ENCODE measurements at places on chromosomes 4 and X.

DNA sequence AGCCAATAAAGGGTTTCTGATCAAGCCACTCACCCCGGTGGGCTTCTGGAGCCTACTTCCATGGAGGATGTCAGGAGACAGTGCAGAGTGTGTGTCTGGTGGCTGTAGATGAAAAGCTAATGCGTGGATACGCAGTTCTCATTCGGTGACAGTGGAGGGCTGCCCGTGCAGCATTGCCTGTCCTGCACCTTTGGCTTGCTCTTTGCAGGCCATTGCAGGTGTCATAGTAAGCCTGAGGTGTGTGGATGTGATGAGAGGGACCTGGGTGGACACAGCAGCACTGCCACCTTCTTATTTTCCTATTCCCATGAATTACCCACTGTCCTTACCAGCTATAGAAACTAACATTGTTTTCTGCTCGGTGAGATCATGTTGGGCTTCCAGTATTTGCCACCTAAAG is 101.2 kb downstream of the STK32B start:
- DNase-seq, result no peak

GRCh38 chrX:97328853-97329390 is 445.2 kb downstream of the RPA4 start:
- DNase-seq, result no peak

GRCh38 chrX:56802921-56803849 is 74.1 kb downstream of the NBDY start:
- DNase-seq, result peak; percentile 66

DNA sequence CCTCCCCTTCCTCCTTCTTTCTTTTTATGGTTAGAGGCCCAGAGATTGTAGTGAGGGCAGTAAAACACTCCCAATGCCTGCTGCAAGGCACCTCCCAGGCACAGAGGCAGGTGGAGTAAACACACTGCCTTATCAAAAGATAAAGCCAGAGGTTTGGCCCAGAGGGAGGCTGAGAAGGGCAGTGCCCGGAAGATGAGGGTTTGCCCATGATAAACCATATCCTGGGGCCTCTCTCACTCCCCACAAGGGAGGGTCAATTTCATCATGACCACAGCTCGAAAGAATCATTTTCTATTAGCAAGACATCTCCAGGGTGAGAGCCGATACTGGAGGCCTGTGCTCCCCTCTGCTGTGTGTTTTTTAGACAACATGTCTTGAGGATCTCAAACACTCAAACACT is 98.5 kb upstream of the FAM9C start:
- no peak for DNase-seq

GRCh38 chr4:82797040-82797404 is 1.6 kb downstream of the SCD5 start:
- DNase-seq, result no peak

DNA sequence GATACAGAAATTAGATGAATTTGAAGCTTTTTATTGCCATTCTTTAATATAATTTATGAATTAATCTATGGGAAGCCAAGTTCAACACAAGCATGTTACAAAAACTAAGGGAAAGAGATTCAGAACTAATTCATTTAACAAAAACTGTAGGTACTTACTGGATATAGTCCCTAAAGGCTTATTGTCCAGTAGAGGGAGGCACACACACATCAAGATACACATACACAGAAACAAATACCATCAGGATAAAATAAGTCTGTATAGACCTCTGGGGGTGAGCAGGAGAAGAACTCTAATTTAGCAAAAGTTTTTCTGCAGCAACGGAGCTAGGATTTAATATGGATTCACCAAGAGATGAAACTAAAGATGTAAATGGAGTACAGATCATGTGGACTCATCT is 83.0 kb upstream of the IL13RA1 start:
- DNase-seq, result no peak

DNA sequence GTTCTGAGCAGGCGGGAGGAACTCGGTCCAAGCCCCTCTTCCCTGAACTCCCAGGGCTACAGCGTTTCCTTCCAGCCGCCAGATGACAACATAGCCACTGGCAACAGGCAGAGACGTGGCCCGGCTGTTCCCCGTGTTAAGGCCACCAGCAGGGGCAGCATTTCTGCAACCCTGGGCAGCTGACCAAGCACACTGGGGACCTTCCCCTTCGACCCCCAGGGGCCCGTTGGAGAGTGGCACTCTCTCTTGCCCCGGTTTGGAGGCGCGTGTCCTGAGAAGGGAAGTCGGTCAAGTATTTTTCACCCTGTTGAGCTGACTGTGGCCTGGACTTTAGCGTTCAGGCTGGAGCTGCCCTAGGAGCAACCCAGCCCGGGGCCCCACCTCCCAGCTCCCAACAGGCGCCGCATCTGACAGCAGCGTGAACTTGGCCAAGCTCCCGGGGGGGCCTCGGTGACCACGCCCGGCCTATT is 37.6 kb downstream of the ZBTB49 start:
- no peak for DNase-seq

- no peak for DNase-seq
Observed at GRCh38 chrX:133362538-133362937, 52.8 kb downstream of the GPC4 start.

GRCh38 chr4:138826322-138826721 is 189.3 kb upstream of the NOCT start:
- no peak for DNase-seq

- DNase-seq, result no peak
Observed at GRCh38 chr4:176729489-176729888, 63.2 kb downstream of the VEGFC start.

DNA sequence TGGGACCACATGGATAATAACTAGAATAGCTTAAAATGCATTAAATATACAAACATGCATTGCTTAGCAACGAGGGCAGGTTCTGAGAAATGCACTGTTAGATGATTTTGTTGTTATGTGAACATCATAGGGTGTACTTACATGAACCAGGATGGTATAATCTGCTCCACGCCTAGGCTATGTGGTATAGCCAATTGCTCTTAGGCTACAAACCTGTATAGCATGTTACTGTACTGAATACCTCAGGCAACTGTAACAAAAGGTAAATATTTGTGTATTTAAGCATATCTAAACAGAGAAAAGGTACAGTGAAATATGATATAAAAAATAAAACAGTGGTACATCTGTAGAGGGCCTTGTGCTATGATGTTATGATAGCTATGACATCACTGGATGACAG is 169.2 kb upstream of the IL15 start:
- no peak for DNase-seq

DNA sequence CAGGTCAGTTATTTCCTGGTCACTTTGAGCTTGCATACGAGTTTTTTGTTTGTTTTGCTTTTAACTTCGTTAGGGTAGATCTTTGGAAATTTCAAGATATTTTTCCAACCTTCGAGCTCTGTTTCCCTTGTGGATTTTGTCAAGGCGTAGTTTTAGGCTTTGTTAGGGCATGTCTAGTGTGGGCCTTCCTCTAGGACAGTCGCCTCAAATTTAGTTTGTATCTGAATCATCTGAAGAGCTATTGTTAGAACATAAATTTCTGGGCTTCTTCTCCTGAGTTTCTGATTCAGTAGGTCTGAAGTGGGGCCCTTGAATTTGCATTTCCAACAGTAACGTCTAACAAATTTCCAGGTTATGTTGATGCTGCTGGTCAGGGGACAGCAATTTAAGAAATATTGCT is 48.8 kb upstream of the RBM47 start:
- DNase-seq, result no peak

DNA sequence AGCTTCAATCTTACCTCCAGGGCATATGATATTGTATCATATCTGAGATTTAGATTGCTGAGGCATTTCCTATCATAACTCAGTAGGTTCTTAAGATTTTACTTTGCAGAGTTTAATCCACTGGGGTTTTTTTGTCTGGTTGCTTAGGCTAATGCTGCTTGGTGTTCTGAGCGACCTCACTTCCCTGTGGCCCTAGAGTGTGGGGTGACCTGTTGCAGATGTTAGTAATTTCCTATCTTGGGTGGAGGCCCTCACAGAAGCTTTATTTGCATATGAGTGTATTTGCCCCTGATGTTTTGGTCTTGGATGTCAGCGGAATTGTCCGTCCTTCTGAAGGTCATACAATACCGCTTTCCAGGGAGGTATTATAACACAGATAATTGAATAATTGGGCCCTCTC is 137.1 kb downstream of the NDST3 start:
- no peak for DNase-seq

DNA sequence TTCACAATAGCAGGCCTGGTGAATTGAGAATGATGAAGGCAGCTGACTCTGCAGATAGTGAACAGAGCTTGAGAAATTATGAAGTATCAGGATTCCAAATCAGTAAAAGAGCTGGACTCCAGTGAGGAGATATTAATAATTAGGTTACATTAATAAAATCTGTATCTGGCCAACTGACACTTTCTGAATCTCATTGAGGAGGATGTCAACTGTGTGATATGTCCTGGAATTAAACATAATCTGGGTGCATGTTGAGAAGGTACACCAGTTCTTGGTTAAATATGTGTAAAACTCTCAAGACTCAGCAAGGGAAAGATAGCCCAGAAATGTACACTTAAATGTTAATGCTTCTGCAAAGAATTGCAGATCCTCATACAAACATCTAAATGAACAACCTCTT is 177.8 kb upstream of the SFRP2 start:
- DNase-seq, result no peak

GRCh38 chr4:56026596-56026995 is 77.9 kb downstream of the CEP135 start:
- no peak for DNase-seq

- DNase-seq, result no peak
Observed at GRCh38 chr4:74619931-74620702, 174.2 kb downstream of the BTC start.

DNA sequence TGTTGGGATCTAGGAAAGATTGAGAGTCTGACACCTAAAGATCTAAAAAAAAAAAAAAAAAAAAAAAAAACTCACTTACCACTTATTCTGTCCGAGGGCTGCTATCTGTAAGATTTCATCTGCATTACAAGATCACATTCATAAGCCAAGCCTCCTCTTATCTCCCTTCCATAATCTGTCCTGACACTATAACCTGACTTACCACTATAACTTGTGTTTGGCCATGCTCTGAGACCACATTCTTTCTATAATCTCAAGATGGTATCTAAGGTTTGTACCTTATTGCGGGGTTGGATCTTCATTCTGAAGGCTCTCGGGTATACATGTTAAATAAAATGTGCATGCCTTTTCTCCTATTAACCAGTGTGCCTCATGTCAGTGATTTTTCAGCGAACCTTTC is 144.4 kb downstream of the MAGEB17 start:
- no peak for DNase-seq

DNA sequence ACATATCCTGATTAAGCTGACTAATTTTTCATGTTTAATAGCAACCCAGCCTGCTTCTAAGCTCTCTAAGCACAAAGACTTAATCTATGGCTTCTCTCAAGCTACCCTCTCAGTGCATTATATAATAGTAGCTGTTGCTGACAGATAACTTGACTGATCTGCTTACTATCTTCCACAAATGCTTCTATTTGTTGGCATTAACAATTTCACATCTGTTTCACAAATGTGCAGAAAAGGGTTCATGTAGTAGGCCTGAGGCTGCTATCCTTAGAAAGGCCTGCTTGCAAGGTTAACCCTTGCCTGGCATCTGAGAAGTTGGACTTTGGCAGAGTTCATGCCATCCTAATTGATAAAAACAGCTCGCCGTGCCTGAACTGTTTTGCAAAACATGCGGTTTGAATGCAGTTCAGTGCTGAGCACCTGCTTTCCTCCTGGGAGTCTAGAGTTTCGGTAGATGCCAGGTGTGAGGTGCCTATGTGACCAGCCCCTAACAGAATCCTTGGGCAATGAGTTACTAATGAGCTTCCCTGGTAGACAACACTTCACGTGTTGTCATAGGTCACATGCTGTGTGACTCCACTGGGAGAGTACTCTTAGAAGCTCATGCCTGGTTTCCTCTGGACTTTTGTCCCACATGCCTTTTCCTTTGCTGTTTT is 68.4 kb downstream of the NSG1 start:
- no peak for DNase-seq

GRCh38 chrX:134599184-134599914 is 58.9 kb downstream of the PLAC1 start:
- peak; percentile 3 for DNase-seq

- no peak for DNase-seq
Observed at GRCh38 chr4:142976482-142976881, 130.4 kb upstream of the INPP4B start.

- no peak for DNase-seq
Observed at GRCh38 chrX:68697465-68698125, 50.1 kb downstream of the STARD8 start.

- no peak for DNase-seq
Observed at GRCh38 chr4:15547392-15547791, 77.7 kb downstream of the CC2D2A start.

- no peak for DNase-seq
Observed at GRCh38 chr4:82621251-82621650, 59.5 kb upstream of the TMEM150C start.

- DNase-seq, result peak; percentile 67
Observed at GRCh38 chr4:7719354-7720174, 220.1 kb downstream of the AFAP1 start.

GRCh38 chr4:163166041-163166579 is 580 bp downstream of the NAF1 start:
- DNase-seq, result peak; percentile 14

DNA sequence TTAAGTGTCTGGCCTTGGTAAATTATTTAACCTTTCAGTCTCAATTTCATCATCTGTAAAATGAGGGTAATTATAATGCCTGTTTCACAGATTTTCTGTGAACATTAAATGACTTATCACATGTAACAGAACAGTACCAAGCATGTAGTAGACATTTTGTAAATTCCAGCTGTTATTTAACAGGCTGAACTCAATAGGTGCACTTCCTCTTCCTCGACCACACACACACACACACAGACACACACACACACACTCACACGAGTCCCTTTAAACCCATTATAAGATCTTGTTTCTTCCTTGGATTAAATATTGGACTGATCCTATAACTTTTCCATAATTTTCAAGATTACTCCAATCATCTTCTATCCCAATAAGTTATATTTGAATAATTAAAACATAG is 53.4 kb upstream of the COL25A1 start:
- no peak for DNase-seq

DNA sequence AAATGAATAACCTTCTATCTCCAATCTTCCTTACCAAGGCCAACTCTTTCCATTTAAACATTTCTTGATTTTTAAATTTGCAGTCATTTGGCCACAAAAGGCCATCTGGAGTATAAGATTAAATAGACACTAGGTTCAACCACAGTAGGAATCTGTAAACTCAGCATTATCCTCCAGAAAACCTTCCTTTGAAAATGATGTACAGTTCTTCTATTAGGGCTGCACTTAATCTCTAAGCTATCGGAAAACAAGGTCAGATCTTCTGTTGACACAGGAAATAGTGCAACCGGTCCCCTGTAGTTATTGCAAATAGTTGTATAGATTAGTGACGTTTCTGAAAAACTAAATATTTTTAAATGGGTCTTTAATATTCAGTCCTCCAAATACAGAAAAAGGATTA is 359.0 kb upstream of the ATOH1 start:
- no peak for DNase-seq

- DNase-seq, result no peak
Observed at GRCh38 chr4:84495794-84496261, 3.3 kb downstream of the NKX6-1 start.

GRCh38 chr4:173698557-173699262 is 168.7 kb upstream of the HAND2 start:
- no peak for DNase-seq

- no peak for DNase-seq
Observed at GRCh38 chr4:184143770-184144564, 73.7 kb downstream of the ENPP6 start.

GRCh38 chr4:7337196-7338058 is 97.3 kb downstream of the PSAPL1 start:
- DNase-seq, result no peak

Measured in activated CD4-positive, alpha-beta T cell treated with anti-CD3 and anti-CD28 coated beads for 24 hours (primary cell).